ENCODE measurements at places on chromosomes 1 and 21. TPM values are rescaled to one million over a fixed set of nuclear protein-coding genes. Genes with fewer than 3 reads are reported as not detected.

The EXTL1 gene
- total RNA-seq: not detected

The SLC37A1 gene
- 6.3 TPM for total RNA-seq

The TEX38 gene
- total RNA-seq: not detected

The LENEP gene
- not detected for total RNA-seq

The PGM1 gene
- total RNA-seq: 68.5 TPM

The WNT4 gene
- total RNA-seq: 0.52 TPM

The RPAP2 gene
- 3.9 TPM for total RNA-seq

The SH2D2A gene
- total RNA-seq: not detected

The CACNA1S gene
- not detected for total RNA-seq

The SPATA17 gene
- 2.6 TPM for total RNA-seq

The GBP3 gene
- 8.0 TPM for total RNA-seq

The CRP gene
- total RNA-seq: 1.6 TPM

The SHISA4 gene
- 8.3 TPM for total RNA-seq

The SOX13 gene
- 37.2 TPM for total RNA-seq

The OVAAL gene
- not detected for total RNA-seq

The CBR3 gene
- 0.52 TPM for total RNA-seq

The PGBD5 gene
- 2.6 TPM for total RNA-seq

Data from body of pancreas (tissue), 4 donors.